ENCODE measurements at places on chromosomes 12 and 14.

GRCh38 chr12:30988646-30989286, 62.2 kb downstream of the TSPAN11 start:
- no peak for DNase-seq

DNA sequence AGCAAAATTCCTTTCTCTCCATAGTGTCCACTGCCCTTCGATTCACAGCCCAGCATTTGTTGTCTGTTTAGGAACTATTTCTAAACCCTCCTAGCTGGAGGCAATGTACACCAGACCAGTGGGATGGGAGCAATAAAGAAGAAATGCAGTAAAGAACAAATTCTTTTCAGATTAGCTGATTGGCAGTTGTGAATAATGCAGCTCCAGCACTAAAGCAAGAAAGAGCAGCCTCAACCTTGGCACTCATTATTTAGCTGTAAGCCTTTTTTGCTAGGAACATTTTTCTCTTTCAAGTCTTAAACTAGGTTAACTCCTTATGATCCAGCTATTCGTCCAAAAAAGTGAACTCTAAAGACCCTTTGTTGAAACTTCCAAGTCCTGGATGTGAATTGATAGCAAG, 580.5 kb upstream of the STXBP6 start:
- no peak for DNase-seq

DNA sequence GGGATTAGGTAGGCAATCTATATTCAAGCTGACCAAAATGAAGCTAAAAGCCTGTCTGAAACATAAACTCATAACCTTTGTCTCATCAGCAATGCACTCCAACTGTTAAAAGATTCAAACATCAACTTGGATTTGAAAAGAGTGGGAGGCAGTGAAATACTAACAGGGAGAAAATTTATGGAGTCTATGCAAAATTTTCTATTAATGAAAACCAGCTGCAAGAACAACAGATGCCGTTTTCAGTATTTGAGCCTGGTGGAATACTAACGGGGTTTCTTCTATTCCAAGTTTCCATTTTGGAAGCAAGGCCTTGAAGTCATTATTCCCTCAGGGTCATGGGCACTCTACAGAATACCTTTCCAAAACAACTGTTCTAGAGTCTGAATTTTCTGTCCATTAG, 88.3 kb downstream of the LRP6 start:
- no peak for DNase-seq

GRCh38 chr14:102370305-102370809, 7.6 kb downstream of the TECPR2 start:
- no peak for DNase-seq

DNA sequence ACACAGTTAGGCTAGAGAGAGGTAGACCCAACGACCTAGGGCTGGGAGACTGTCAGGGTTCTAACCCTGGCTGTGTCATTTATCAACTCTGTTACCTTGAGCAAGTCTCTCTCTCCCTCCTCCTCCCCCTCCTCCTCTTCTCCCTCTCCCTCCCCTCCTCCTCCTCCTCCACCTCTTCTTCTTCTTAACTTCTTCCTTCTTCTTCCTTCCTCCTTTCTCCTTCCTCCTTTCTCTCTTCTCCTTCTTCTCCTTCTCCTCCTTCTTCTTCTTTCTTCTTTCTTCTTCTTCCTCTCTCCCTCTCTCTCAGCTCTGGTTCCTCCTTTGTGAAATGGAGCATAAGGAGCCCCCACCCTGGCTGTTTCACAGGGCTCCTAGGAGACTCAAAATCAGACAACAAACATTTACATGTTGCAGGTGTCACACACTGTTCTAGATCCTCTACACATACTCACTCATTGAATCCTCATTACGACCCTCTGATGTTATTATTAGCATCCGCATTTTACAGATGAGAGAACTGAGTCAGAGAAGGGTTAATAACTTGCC, 2.2 kb upstream of the KCNH3 start:
- no peak for DNase-seq

GRCh38 chr12:109621211-109621694, 47.7 kb downstream of the MVK start:
- DNase-seq, result no peak

- no peak for DNase-seq
Observed at GRCh38 chr12:81896771-81897170, 137.6 kb upstream of the PPFIA2 start.

DNA sequence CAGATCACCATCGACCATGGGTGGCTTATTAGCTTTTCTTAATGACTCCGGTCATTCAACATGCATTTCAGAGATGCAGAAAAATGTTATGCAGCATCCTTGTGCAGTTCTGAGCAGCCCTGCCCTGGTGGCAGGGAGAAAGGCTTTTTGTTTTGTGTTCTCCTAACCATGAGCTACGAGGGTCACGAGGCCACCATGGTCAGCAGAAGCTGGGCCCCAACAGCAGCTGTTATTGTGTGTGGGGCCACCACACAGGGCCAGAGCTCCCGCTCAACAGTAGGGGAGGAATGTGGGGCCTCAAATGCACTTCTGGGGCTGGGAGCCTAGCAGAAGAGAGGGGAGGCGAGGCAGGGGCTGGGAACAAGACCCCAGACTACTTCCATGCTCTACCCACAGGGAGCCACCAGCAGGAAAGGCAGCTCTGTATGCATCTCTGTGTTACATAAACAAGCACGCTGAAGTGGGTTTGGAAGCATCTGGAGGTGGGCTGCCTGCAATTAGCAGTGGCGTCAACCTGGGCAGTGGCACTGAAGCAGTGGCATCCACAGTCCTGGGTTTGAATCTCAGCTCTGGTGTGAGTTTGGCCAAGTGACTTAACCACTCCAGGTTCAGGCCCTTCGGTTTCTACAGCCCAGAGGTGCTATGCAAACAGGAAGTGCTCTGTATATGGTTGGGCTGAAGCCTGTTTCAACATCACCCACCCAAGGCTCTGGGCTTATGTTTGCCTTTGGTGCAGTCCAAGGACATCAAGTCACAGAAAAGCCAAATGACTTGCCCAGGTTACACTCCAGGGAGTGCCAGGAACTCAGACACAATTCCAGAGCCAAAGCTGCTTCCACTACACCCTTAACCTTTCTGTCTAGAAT, 16.3 kb downstream of the GLTP start:
- DNase-seq, result peak; percentile 28

DNA sequence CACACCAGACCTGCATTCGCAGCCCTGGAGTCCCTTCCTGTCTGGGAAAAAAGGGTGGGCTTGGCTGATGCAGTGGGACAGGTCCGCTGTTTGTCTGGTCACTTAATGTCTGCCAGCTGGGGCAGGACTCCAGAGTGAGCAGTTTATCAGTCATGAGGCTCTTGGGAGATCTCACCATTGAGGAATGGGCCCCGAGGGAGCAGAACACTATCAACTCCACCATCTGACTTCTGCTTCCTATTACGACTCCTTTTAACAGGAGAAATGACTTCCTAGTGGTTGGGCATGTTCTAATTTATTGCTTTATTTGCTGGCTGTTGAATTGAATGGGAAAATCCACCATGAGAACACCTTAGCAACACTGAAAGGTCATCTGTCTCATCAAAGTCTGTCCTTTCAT, 182.5 kb upstream of the RASSF8 start:
- DNase-seq, result no peak

DNA sequence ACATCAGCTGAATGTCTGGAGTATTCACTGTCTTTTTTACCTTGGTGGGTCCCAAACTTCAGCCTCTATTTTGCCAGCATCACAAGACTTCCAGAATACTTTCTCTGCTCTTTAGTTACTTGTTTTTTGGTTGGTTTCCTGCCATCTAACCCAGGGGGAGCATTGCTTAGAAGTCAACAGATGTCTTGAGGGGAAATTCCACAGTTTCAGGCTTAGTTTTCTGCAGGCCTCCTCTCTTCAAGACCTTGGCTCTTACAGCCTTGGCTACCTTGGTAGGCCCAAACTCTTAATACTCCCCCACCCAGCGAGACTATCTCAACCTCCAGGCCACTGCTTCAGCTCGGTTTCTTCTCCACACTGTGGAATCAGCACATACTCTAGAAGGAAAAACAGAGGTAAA, 41.7 kb downstream of the NEDD1 start:
- no peak for DNase-seq

- no peak for DNase-seq
Observed at GRCh38 chr14:68672609-68673285, 120.1 kb downstream of the ZFP36L1 start.

- no peak for DNase-seq
Observed at GRCh38 chr14:75653563-75653962, 7.1 kb downstream of the ERG28 start.

DNA sequence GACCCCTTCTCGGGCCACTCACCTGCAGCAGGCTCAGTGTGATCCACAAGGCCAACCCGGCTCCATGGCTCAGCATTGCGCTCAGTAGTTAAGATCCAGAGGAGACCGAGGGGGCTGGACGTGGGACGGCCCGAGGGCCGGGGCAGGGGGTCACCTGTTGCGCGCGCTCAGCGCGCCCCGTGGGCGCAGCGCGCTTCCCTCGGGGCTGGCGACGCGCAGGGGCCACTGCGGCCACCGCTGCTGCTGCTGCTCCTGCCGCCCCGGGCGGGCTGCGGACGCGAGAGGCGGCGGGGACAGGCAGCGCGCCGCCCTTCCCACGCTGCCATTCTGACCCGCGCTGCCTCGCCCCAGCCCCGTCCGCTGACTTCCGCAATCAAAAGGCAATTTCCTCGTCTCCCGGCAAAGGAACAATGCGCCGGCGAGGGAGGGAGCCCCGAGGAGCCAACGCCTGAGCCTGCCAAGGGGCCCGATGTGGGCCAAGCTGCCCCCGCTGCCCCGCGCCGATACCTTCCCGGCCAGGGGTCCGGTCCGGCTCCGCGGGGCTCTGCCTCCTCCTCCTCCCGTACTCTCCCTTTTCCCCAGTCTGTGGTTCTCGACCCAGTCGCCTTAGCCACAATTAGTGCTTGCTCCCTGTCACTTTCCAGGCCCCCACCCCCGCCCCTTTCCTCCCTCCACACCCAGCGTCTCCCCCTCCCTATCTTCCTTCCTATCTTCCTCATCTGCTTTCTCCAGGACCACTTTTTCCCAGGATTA, 27.3 kb downstream of the PTPRB start:
- DNase-seq, result no peak

DNA sequence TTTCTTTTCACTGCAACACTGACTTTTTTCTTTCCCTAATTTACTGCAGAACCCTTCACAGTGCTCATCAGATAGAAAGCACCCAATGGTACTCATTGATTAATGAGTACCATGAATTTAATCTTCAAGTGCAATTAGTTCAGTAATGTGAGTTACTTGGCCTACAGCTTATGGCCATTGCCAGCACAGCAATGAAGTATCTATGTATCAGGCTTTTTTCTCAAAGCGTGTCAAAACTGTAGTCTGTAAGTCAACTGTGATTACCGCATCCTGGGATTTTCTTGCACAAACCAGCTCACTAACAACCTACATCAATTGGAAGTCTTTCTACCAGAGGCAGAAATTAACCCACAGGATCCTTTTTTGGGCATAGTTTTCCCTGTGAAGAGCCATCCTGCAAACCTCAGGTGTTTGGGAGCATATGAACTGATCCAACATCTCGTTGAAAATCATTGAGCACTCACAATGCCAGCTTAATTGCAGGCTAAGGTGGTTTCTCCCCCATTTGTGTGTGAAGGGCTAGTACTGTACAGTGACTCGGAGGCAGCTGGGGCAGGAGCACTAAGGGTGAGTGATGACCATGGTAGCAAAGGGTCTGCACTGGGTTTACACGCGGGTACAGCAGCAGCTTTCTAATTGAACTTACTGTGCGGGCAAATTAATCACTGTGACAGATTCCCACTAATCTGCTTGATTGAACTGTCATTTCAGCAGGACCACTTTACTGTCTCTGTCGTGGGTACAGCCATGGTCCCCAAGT, 619.3 kb downstream of the SNAPC1 start:
- no peak for DNase-seq

- no peak for DNase-seq
Observed at GRCh38 chr12:117134059-117134458, 34.8 kb upstream of the TESC start.

DNA sequence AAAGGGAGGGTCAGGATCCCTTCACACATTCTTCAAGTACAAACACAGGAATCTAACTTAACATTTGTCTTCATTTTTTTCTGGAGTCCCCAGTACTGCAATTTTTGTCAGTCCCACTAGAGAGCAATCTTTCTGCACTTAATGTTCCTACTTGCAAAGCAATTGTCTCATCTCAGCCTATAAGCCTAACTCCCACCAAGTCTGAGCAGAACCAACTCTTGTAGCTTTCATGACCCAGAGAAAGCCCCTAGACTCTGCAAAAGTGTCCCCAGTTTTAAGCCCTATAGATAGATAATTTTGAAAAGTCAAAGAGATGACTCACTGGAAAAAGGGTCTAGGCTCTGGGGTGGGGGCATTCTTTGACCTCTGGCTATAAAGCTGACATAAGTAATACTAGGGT, 1.8 kb upstream of the ZBTB39 start:
- DNase-seq, result peak; percentile 73

DNA sequence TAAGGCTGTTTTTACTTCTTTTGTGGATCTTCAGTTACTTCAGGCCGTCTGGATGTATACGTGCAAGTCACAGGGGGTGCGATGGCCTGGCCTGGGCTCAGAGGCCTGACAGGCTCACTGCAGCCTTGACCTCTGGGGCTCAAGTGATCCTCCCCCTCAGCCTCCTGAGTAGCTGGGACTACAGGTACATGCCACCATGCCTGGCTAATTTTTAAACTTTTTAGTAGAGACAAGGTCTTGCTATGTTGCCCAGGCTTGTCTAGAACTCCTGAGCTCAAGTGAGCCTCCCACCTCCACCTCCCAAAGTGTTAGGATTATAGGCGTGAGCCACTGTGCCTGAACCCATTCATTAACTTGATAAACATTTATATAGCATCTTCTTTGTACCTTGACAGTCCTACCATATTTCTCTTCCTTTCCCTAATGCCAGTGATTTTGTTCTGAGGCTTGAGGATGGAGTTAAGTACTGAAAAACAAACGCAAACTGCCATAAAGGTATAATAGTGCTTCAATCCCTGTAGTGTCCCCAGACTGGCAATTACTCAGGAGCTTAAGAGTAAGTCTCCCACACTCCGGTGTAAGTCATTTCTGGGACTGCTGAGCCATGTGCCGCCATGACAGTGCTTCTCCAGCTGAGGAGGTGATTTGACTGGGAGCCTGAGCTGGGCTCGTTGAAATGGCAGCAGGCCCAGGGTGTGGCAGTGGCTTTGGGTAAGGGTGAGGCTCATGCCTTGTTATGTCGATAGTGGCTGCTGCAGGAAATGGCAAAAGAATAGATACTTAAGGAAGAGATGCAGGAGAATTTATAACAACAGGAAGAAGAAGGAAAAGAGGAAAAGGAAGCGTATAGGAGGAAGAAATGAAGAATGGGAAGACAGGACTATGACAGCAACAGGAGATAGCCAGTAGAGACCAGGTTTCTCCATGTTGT, 43.7 kb upstream of the HECTD1 start:
- DNase-seq, result no peak

DNA sequence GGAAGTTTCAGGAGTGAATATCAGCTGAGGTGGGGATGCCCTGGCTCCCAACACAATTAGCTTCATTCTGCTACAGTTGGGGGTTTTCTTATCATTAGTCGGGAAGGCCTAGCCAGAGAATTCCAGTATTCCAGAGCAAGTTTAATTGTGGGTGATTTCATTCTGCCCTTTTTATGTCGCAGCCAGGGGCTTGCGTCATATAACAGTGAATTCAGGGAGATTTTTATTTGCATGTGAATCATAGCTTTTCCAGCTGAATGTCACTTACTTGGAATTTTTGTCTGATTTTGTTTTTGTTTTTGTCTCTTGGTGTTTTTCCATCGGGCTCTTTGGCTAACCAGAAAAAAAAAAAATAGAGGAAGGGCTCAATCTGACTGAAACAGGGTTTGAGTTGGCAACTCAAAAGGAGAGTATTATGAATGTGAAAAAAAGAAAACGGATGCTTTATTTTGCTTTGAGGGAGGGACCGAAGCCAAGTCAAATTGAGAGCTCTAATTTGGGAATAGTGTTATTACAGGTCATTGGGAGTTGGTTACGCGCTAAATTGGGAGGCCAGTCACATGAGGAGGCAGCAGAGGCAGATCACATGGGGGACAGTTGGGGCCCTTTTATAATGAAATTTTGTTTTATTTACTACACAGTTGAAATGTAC, 119.4 kb downstream of the SAMD4A start:
- peak; percentile 89 for DNase-seq

All from astrocyte of the spinal cord (primary cell).